GF-D8 (cell line): ENCODE measurements at places on chromosomes 11 and 22.

- DNase-seq: no peak
Measured at GRCh38 chr11:65221026-65221425, 39.3 kb downstream of the CAPN1 start.

- no peak for DNase-seq
Measured at GRCh38 chr11:27795955-27796861, 96.0 kb upstream of the BDNF start.

GRCh38 chr11:69383372-69384250 lies 89.7 kb downstream of the MYEOV start:
- DNase-seq: no peak

GRCh38 chr11:12390687-12391110 lies 13.3 kb downstream of the PARVA start:
- no peak for DNase-seq

GRCh38 chr22:23120415-23120899 lies 21.3 kb downstream of the RSPH14 start:
- no peak for DNase-seq

DNA sequence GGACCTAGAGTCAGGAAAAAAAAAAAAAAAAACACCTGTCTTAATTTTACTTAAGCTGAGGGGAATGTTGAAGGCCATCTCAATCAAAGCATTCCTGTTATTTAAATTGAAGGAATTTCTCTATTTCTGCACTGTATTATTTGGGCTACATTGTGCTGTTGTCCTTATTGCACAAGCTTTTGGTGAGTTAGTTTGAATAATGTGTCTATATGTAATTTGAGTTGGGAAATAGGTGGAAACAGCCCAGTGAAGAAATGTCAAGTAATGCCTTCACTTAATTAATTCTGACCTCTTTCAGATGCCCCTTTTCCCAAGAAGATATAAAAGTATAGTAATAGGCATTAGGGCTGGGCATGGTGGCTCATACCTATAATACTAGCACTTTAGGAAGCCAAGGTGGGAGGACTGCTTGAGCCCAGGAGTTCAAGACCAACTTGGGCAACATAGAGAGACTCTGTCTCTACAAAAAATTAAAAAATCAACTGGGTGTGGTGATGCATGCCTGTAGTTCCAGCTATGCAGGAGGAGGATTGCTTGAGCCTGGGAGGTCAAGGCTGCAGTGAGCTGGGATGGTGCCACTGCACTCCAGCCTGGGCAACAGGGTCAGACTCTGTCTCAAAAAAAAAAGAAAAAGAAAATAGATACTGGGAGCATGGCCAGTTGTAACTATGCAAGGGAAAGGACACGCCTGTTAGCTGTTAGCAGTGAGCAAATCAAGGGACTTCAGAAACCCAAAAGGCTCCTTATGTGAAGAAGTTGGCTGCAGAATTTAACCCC lies 34.9 kb downstream of the OR10A6 start:
- DNase-seq: no peak
